Mammary epithelial cell (primary cell): ENCODE measurements at places on chromosomes 1 and 21. TPM values are rescaled to one million over a fixed set of nuclear protein-coding genes. Genes with fewer than 3 reads are reported as not detected.

DNA sequence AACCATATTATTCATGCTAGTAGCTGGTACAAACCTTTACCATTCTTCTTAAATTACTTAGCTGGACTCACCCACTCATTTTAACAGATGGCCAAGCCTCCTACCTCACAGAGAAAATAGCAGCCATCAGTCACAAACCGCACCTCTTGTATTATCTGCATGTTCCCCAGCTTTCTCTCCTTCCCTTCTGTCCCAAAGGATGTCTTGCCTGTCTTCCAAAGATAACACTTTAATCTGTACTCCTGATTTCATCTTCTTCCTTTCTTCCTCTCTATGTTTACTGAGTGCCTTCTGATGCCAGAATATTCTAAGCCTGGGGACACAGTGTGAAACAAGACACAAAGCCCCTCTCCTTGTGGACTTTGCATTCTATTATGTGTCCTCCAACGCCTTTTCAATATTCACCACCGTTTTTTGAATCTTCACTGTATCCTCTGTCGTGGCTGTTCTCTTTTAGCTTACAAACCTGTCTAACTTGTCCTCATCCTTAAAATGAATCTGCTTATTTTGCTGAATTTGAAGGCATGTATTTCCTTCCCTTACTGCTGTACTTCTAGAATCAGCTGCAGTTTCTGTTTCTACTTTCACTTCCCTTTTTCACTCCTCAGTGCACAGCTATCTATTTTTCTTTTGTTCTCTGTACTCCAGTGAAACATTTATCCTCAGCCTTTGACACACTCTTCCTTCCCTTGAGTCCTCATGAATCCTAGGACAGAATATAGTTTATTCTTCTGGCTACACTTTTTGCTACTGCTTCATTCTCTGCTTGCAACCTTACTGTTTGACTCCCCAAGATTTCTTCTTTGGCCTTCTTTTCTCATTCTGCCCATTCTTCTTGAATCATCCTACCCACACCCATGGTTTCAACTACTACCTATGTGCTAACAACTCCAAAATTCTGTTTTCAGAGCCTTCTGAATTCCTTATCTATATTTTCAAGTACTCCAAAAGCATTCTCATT is 216.9 kb upstream of the SAMSN1 start:
- no peak for DNase-seq

The AK5 gene
- total RNA-seq: 1.7 TPM

The KCNK1 gene
- 20.6 and 35.6 TPM in 2 replicates for total RNA-seq

The TRIM58 gene
- 1.2 TPM for total RNA-seq

GRCh38 chr1:93541045-93541444 is 93.1 kb downstream of the FNBP1L start:
- DNase-seq: no peak

The ASCL5 gene
- not detected for total RNA-seq

DNA sequence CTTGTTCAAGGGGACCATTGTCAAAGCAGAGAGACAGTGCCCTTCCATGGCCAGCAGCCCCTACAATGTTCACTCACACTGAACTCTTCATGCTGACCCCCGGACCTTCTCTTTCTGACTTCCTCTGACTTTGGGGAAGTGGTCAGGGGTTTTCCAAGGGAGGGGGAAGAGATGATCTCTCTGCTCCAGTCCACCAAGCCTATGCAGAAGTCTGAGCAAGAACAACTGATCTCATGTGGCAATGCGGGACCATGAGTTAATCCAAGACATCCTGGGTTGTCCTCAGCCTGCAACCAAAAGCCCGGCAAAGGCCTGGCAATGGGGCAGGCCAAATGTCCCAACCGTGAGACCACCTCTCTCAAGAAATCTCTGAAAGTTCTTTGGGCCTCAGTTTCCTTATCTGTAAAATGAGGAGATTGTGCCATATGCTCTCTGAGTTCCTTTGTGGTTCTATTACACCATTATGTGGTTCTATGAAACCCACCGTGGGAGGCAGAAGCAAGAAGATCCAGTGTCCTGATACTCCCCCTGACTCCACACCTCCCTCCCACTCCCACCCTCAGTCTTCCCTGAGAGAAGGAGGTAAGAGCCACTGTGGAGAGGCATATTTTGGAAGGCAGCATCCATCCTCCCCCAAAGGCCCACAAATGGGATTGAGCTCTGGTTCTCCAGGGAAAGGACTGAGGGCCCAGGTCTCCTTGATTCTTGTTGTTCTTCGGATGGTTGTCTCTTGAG is 11.8 kb upstream of the ARHGEF2 start:
- no peak for DNase-seq

- no peak for DNase-seq
Observed at GRCh38 chr1:150890033-150890416, 3.1 kb downstream of the CTXND2 start.

- DNase-seq: no peak
Observed at GRCh38 chr1:94120991-94121390, at the start of gene ABCA4. Gene ABCA4 (minus strand): TSS chr1:94121148. CDS start chr1:94121045, 103 bp downstream.
